Left renal cortex interstitium (tissue), 4 donors: ENCODE measurements at places on chromosomes 3 and 15.

GRCh38 chr15:74291101-74292071 lies 55.3 kb downstream of the CCDC33 start:
- DNase-seq, result no peak

DNA sequence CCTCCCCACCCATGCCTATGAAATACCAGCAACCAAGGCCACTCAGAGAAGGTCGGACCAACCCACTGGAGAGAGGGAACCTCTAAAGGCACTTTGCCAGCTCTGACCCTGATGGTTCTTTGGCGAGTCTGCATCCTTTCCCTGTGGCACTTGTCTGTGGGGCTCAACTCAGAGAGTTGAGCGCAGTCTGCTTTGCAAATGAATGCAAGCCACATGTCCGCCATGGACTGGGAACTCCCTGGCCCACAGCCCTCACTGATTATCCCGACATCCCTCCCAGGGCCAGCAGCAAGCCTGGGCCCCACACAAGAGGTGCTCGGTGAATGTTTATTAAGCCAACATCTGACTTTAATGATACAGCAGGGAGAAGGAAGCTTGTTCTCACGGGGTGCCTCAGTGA lies 55.5 kb upstream of the HES1 start:
- no peak for DNase-seq

DNA sequence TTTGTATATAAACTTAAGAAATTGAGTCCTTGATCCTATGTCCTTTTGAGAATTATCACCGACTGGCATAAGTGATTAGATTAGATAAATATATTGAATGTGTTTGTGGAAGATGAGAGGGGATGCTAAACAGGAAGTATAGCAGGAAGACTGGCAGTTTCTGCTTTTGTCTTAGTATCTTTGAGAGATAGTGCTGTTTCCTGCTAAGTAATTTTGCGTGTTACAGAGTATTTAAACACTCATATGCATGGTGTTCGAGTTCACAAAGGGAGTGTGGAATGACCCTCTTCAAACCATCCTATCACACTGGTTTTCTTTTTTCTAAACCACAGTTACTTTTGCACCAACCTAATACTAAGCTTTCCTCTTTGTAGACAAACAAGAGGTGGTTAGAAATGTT lies 106.0 kb downstream of the KLHL25 start:
- no peak for DNase-seq

DNA sequence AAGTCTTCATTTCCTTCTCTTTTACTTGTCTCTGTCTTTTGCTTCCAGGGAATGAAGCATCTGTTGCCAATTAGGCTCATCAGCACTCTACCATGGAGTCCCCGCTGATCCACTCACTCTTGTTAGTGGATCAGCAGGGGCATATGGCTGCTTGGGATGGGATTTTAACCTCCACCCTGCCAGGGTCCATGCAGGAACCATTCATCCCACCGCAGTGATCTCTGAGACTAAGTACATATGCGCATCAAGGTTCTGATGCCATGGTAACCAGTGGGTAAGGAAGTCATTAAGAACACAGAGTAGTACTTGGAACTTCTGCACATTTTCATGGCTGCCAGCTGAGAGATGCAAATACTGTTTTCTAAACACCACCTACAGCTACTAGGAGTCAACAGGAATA lies 374.0 kb upstream of the ALCAM start:
- DNase-seq, result no peak

- no peak for DNase-seq
Observed at GRCh38 chr3:140078343-140078742, 143.4 kb downstream of the CLSTN2 start.

- DNase-seq, result no peak
Observed at GRCh38 chr15:59444980-59445545, 7.1 kb downstream of the FAM81A start.

DNA sequence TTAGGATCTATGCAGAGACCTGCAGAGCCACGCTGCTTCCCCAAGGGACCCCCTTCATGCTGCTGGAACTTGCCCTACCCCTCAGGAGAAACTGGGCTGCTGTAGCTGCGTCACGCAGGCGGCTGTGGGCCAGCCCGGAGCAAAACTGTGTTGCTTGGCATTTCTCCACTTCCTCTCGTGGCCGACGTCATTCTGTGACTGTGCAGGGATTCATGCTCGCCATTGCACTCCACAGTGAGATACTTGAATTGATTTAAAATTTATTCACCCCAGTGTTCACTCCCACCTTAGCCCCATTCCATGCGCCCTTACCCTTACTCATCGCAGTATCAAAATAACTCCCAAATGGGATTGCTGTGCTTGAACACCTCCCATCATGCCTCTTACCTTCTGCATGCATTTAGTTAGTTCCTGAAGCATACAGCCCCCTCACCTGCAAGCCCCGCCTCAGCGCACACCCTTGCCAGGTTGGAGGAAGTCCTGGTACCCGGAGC lies 45.7 kb downstream of the TMEM44 start:
- no peak for DNase-seq
